ENCODE measurements at places on chromosomes 12 and 14.

DNA sequence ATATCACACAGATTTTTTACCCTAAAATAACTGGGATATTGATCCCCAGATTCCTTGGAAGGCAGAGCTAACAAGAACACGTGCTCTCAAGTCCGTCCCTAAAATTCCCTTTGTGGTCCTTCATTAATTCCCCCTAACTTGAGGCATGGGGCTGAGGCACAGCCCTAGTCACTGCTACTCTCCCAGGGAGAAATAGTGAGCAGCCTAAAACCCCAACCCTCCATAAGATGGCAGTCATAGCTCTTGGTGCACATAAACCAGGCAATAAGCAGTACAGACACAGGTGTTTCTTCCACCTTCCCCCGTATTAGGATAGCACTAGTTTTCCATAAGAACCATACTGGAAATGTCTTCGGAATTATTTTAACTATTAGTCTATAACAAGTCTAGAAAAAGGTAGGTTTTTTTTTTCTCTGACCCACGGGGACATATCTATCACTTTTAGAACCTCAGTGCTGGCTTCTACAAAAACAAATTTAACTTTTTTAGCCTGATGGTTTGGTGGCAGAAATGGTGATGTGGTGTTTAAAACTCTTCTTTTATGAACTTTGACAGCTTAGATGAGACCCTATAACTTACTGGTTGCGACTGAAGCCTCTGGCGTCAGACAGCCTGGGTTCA is 3.1 kb upstream of the ARHGEF40 start:
- peaks cover 27% of the 10 kb centered on the region for H3K4me1 ChIP-seq
- no peaks in the 10 kb centered on the region for H3K36me3 ChIP-seq
- no peak overlapping the region for H3K27ac ChIP-seq
- peak; percentile 23 for DNase-seq

DNA sequence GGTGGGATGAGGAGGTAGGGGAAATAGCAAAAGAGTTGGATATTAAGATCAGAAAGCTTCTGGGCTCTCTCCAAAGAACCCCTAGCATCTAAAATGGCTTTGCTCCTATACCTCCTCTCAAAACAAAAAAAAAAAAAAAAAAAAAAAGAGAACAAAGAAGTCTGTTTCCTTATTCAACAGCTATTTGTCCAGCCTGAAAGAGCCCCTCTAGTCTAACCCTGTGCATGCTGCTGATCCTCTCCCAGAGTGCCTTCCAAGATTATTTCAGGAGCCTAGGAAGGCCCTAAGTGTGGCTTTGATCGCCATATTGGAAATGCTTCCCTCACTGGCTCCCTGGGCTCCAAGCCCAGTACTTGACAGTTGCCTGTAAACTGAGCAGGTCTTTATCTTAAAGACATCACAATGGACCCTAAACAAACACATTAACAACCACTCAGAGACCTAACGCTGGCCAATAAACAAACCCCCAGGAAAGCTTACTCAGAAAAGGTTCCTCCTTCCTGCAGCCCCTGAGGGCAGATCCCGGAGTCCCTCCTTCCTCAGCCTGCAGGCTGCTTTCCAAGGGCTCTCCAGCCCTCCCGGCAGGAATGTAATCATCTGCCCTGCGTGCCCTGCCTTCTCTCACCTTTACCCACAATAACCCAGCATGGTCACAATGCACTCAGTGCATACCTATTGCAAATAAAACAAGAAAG is 17.4 kb upstream of the COL2A1 start:
- H3K27ac ChIP-seq: no peak overlapping the region
- H3K27me3 ChIP-seq: peaks cover 62% of the 10 kb centered on the region
- H3K4me3 ChIP-seq: no peak overlapping the region
- no peaks in the 10 kb centered on the region for H3K36me3 ChIP-seq
- no peaks in the 10 kb centered on the region for H3K4me1 ChIP-seq

DNA sequence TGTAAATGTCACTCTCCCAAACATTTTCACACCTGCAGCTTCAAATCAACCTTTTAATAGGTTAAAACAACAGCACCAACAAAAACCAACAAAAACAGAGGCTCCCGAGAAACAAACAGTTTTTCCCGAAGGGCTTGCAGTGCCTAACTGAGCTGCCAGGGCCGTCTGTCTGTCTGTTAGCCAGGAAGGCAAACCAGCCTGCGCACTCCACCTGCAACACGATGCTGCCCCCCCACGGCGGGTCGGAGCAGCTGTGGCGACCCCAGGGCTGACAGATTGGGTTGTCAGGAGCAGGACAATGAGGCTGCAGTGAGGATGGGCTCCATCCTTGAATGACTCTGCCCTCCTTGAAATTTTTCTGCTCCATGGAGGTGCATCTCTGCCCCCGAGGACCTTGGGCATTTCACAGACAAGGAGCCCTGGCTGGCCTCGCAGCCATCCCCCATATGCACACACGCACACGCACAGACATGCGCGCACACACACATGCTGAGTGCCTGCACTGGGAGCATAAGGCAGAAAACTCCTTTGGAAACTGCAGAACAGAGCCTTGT is 2.6 kb downstream of the RTL1 start:
- peaks cover 7% of the 10 kb centered on the region for H3K36me3 ChIP-seq
- peaks cover 13% of the 10 kb centered on the region for H3K27me3 ChIP-seq
- H3K4me1 ChIP-seq: no peaks in the 10 kb centered on the region
- DNase-seq: peak; percentile 29
- no peak overlapping the region for H3K4me3 ChIP-seq

- H3K4me3 ChIP-seq: no peak overlapping the region
- H3K36me3 ChIP-seq: no peaks in the 10 kb centered on the region
- H3K4me1 ChIP-seq: no peaks in the 10 kb centered on the region
- no peaks in the 10 kb centered on the region for H3K27me3 ChIP-seq
- DNase-seq: no peak
These were observed 32.4 kb downstream of the ABCD2 start for GRCh38 chr12:39587225-39587624.

DNA sequence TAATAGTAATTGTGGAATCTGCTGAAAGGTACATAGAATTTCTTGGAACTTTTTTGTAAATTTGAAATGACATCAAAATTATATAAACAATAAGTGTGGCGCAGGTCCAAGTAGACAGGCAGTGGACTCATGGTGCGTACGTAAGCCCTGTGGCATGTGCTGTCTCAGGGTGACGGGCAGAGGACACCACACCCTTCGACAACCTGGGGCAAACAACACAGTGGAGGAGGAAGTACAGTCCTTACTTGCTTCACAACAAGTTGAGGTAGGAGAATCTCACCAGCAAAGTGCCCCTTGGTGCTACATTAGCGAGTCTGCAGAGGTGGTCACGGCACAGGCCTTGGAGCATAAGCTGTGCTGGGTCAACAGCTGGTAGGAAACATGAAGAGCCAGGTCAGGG is 180.9 kb downstream of the AEBP2 start:
- no peaks in the 10 kb centered on the region for H3K27me3 ChIP-seq
- no peaks in the 10 kb centered on the region for H3K4me1 ChIP-seq
- H3K36me3 ChIP-seq: no peaks in the 10 kb centered on the region
- no peak overlapping the region for H3K4me3 ChIP-seq
- no peak for DNase-seq

DNA sequence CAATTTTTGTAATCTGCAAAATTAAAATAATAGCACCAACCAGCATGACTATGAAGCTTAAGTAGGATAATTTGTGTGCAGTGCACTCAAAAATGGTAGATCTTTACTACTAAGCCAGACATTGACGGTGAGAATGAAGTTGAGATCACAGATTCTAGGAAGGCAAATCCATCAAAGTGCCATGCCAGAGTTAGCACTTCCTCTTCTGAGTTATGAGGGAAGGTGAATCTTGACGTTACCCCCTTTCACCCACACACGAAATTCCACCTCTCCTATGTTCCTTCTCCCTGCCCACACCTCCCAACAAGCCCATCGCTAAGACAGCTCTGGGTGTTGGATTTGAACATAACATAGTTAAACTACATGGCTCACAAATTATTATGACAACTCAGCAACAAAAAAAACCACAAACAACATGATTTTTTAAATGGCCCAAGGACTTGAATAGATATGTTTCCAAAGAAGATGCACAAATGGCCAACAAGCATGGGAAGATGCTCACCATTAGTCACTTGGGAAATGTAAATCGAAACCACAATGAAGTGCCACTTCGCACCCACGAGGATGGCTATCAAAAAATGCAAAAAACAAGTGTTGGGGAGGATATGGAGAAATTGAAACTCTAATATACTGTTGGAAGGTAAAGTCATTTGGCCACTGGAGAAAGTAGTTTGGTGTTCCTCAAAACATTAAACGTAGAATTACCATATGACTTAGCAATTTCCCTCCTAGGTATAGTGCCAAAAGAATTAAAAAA is 119.3 kb upstream of the RAP1B start:
- no peak for DNase-seq
- H3K27ac ChIP-seq: no peak overlapping the region
- no peaks in the 10 kb centered on the region for H3K36me3 ChIP-seq
- no peak overlapping the region for H3K4me3 ChIP-seq

DNA sequence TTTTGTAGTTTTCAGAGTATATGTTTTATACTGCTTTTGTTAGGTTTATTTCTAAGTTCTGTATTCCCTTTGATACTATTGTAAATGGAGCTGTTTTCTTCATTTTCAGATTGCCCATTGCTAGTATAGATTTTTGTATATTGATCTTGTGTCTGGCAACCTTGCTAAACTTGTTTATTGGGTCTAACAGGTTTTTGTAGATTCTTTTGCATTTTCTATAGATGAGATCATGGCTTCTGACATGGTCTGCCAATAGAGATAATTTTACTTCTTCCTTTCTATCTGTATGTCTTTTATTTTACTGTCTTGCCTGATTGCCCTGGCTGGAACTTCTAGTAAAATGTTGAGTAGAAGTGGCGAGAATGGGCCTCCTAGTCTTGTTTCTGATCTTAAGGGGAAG is 40.3 kb downstream of the ANKRD9 start:
- no peaks in the 10 kb centered on the region for H3K27me3 ChIP-seq
- no peaks in the 10 kb centered on the region for H3K36me3 ChIP-seq
- no peak overlapping the region for H3K4me3 ChIP-seq
- H3K27ac ChIP-seq: no peak overlapping the region
- DNase-seq: no peak

DNA sequence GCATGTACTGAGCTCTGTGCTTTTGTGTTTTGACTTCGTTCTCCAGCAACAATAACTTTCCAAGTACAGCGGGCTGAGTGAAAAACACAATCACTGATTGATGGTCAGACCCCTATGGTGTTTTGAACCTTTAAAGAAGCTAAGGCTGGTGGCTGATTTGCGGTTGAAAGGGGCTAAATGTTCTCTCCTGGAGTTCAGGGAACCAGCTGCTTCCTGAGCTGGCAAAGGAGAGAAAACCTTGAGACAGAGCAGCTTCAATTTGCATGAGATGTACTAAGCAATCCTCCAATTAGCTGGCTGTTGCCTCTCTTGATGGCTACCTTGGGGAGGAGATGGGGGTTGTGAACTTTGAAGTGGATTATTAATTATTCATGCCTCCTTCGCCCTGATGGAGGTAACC is 546.7 kb upstream of the SEL1L start:
- H3K27ac ChIP-seq: no peak overlapping the region
- H3K4me1 ChIP-seq: no peaks in the 10 kb centered on the region
- H3K27me3 ChIP-seq: no peaks in the 10 kb centered on the region
- H3K4me3 ChIP-seq: no peak overlapping the region
- no peaks in the 10 kb centered on the region for H3K36me3 ChIP-seq

DNA sequence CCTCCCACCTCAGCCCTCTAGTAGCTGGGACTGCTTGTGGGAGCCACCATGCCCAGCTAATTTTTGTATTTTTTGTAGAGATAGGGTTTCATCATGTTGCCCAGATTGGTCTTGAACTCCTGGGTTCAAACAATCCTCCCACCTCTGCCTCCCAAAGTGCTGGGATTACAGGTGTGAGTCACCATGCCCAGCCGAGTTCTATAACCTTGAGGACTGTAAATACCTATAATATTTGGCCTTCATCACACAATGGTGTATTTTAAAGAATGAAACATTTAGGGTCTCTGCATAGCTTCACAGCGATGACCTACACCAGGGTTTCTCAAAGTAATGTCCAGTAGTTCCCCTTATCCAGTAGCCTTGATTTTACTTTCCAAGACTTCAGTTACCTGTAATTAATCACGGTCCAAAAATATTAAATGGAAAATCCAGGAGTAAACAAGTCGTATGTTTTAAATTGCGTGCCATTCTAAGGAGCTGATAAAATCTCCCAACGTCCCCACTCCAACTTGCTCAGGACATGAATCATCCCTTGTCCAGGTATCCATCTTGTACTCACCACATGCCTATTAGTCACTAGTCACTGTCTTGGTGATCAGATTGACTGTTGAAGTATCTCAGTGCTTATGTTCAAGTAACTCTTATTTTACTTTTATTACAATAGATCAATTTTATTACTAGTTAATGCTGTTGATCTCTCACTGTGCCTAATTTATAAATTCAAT is 368.2 kb downstream of the BTG1 start:
- H3K27ac ChIP-seq: no peak overlapping the region
- H3K4me3 ChIP-seq: no peak overlapping the region
- peak; percentile 12 for DNase-seq
- no peaks in the 10 kb centered on the region for H3K36me3 ChIP-seq

- H3K4me1 ChIP-seq: no peaks in the 10 kb centered on the region
- no peaks in the 10 kb centered on the region for H3K36me3 ChIP-seq
- H3K27ac ChIP-seq: no peak overlapping the region
- no peak for DNase-seq
- H3K27me3 ChIP-seq: peaks cover 7% of the 10 kb centered on the region
- no peak overlapping the region for H3K4me3 ChIP-seq
These were observed 184.0 kb downstream of the AACS start for GRCh38 chr12:125249066-125249824.

GRCh38 chr14:81884382-81884781 is 350.7 kb upstream of the SEL1L start:
- no peaks in the 10 kb centered on the region for H3K4me1 ChIP-seq
- H3K27me3 ChIP-seq: no peaks in the 10 kb centered on the region
- no peak for DNase-seq
- H3K27ac ChIP-seq: no peak overlapping the region
- H3K36me3 ChIP-seq: no peaks in the 10 kb centered on the region
- H3K4me3 ChIP-seq: no peak overlapping the region

DNA sequence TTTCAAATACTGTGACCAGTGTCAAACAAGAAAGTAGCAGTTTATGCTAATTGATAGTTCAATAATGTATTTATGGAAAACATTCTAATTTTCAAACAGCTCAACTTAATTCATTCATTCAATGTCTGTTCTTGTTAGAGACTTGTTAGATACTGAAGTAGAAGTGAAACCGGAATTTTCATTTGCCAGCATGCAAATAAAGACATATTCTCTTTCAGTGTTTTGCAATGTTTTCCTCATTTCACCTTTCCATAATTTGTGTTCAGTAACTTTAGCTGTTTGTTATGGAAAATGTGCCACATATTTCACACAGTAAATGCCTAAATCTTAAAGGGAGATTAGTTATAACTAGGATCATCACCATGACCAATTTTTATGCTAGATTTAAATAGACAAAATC is 21.2 kb downstream of the TAS2R50 start:
- no peak overlapping the region for H3K27ac ChIP-seq
- DNase-seq: peak; percentile 25
- H3K4me3 ChIP-seq: no peak overlapping the region
- peaks cover 20% of the 10 kb centered on the region for H3K4me1 ChIP-seq

GRCh38 chr12:41724216-41724615 is 420.5 kb downstream of the GXYLT1 start:
- H3K36me3 ChIP-seq: no peaks in the 10 kb centered on the region
- H3K4me1 ChIP-seq: no peaks in the 10 kb centered on the region
- no peak for DNase-seq
- no peak overlapping the region for H3K27ac ChIP-seq
- H3K4me3 ChIP-seq: no peak overlapping the region

GRCh38 chr14:71498212-71498611 is 434.0 kb upstream of the RGS6 start:
- H3K27ac ChIP-seq: peak overlapping the region; percentile 24
- peaks cover 6% of the 10 kb centered on the region for H3K36me3 ChIP-seq
- H3K4me1 ChIP-seq: peaks cover 24% of the 10 kb centered on the region

- peaks cover 50% of the 10 kb centered on the region for H3K4me1 ChIP-seq
- no peaks in the 10 kb centered on the region for H3K36me3 ChIP-seq
- no peak for DNase-seq
- no peak overlapping the region for H3K27ac ChIP-seq
- H3K27me3 ChIP-seq: no peaks in the 10 kb centered on the region
- H3K4me3 ChIP-seq: no peak overlapping the region
These were observed 6.8 kb upstream of the KRT80 start for GRCh38 chr12:52198454-52199215.
